ENCODE measurements at places on chromosomes 12 and 14.

GRCh38 chr12:62761658-62762057, 173.3 kb downstream of the PPM1H start:
- no peak for DNase-seq

DNA sequence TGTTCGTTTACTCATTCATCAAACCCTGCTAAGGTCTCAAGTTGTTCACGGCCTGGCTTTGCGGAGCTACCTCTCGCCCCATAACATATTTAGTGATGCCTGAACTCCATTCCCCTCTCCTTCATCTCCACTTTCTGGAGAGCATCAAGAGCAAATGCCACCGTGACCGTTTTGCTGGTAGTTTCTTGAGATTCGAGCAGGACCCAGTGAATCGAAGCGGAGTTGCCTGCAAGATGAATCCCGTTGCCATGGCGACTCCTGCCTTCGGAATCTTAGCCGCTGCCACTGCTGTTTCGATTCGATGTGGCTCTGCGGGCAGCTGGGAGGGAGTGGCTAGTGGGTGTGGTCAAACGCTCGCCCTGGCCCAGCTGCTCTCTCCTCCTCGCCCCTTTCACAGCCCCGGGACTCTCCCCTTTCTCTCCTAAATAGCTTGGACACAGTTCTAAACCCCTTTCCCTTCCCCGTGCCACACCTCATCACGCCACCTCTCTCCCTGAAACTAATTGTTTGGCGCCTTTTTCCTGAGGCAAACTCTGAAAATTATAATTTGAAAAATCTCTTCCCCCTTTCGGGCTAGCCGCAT, 1.4 kb downstream of the DAAM1 start:
- DNase-seq, result peak; percentile 90

DNA sequence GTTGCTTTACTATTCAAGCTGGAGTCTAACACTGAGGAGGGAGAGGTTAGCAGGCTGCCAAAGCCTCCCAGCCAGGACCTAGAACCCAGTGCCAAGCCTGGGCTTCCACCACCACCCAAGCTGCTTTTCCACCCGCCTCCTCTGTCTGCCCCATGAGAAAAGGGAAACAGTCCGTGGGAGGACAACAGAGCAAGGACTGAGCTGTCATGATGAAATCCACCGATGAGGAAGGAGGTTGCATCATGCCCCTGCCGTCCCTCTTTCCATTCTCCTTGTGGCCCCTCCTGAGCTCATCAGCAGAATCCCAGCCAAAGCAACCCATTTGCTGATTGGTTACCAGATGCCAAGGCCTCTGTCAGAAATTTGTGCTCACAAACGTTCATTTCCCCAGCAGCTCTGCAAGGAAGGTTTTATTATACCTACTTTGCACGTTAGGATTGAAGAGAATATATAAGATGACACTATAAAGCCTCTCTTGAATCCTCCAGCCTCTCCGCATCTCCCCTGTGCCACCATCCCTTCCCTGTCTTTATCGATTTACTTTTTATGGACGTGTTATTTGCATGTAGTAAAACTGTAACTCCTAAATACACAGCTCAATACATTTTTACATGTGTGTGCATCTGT, 6.3 kb upstream of the SERPINA1 start:
- DNase-seq, result no peak

GRCh38 chr14:22740020-22740419, 26.5 kb upstream of the OXA1L start:
- DNase-seq, result no peak

DNA sequence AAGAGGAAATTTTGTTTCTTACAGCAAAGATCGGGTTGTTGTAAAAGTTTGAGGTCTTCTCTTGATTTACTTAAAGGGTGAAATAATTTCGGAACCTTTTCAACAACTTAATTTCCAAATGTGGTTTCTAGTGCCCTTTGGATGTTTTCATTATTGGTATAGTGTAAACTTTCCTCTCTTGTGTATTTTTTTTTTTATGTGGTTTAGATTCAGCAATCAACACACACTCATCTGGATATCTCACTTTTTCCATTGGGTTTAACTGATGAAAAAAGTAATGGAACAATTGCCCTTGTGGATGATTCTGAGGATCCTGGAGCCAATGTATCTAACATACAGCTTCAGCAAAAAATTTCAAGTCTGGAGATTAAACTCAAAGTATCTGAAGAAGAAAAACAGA, 116.3 kb downstream of the CCDC91 start:
- DNase-seq, result no peak

- no peak for DNase-seq
Measured at GRCh38 chr14:89408907-89409700, 7.9 kb downstream of the FOXN3 start.

GRCh38 chr14:71221119-71221518, 313.9 kb downstream of the PCNX1 start:
- no peak for DNase-seq

Data from NCI-H446 (cell line).